ENCODE measurements at places on chromosomes 1 and 21.

GRCh38 chr21:46634427-46634826 lies 1.0 kb upstream of the PRMT2 start:
- DNase-seq: no peak

- no peak for DNase-seq
Measured at GRCh38 chr1:17559615-17560419, 20.3 kb downstream of the ARHGEF10L start.

- DNase-seq: peak; percentile 78
Measured at GRCh38 chr1:206117151-206117948, at the start of gene AVPR1B. Gene AVPR1B (minus strand): TSS chr1:206117388. CDS start chr1:206116890, 498 bp downstream.

- no peak for DNase-seq
Measured at GRCh38 chr1:69739251-69739605, 171.5 kb downstream of the LRRC7 start.

DNA sequence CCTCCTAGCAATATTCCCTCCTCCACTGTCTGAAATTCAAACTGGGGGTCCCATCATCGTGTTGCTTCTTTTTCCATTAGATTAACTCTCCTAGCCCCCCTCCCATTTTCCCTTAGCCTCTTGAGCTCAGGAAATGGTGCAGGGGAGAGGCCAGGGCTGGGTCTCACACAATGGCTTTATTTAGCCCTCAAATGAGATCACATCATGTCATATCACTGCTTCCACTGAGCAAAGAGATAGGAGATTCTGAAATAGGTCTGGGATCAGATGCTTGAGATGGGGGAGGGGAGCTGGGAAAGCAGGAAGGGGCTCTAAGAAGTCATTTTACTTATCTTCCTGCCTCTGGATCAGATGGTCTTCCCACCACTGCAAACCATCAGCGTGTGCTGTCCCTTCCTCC lies 17.8 kb upstream of the ARHGEF2 start:
- no peak for DNase-seq
